ENCODE measurements at places on chromosomes 2 and 18. TPM values are rescaled to one million over a fixed set of nuclear protein-coding genes. Genes with fewer than 3 reads are reported as not detected.

The FIGN gene
- 0.57 TPM for total RNA-seq

The ATP6V1C2 gene
- 0.29 TPM for total RNA-seq

The CFAP65 gene
- 0.11 TPM for total RNA-seq

The HTR2B gene
- total RNA-seq = not detected

The GRB14 gene
- 2.9 TPM for total RNA-seq

The CCT4 gene
- total RNA-seq = 360 TPM

The LAMA3 gene
- 1.4 TPM for total RNA-seq

The ST6GAL2 gene
- total RNA-seq = 21.9 TPM

The DIPK1C gene
- not detected for total RNA-seq

The SCYGR1 gene
- not detected for total RNA-seq

The PRADC1 gene
- 30.8 TPM for total RNA-seq

The PFN4 gene
- 4.7 TPM for total RNA-seq

The LIPG gene
- total RNA-seq = 32.6 TPM

The ALPP gene
- 0.03 TPM for total RNA-seq

The SCYGR8 gene
- total RNA-seq = not detected

The FSHR gene
- not detected for total RNA-seq

The CHRNG gene
- not detected for total RNA-seq

The UGT1A10 gene
- 8.2 TPM for total RNA-seq

The TGOLN2 gene
- 55.3 TPM for total RNA-seq

The SLC40A1 gene
- 5.6 TPM for total RNA-seq

The TUBA3D gene
- not detected for total RNA-seq

The LOXL3 gene
- 62.0 TPM for total RNA-seq

The PSTPIP2 gene
- 4.7 TPM for total RNA-seq

The MPHOSPH10 gene
- 41.9 TPM for total RNA-seq

The DSG1 gene
- total RNA-seq = not detected

The RTKN gene
- 5.4 TPM for total RNA-seq

The SPATA3 gene
- total RNA-seq = not detected

The PLA2R1 gene
- total RNA-seq = 1.4 TPM

The GALNT13 gene
- not detected for total RNA-seq

The RGPD4 gene
- not detected for total RNA-seq

The CD8B2 gene
- total RNA-seq = not detected

The TUBA3E gene
- 1.0 TPM for total RNA-seq

The ZEB2 gene
- 15.1 TPM for total RNA-seq

The ANO7 gene
- total RNA-seq = 0.69 TPM

The NGEF gene
- total RNA-seq = 3.3 TPM

The GALR1 gene
- not detected for total RNA-seq

The CRACDL gene
- 1.3 TPM for total RNA-seq

The RAB12 gene
- total RNA-seq = 33.1 TPM

The SAP130 gene
- 6.9 TPM for total RNA-seq

The EML6 gene
- total RNA-seq = 2.1 TPM

The ALK gene
- 0.03 TPM for total RNA-seq

The TMEM200C gene
- total RNA-seq = 1.3 TPM

The HOXD12 gene
- not detected for total RNA-seq

The DLGAP1 gene
- 0.27 TPM for total RNA-seq

The C2orf80 gene
- not detected for total RNA-seq

The FLACC1 gene
- not detected for total RNA-seq

The CCDC74A gene
- total RNA-seq = 18.7 TPM

The SERPINB4 gene
- not detected for total RNA-seq

The BOD1L2 gene
- total RNA-seq = not detected

The IGFBP5 gene
- 2.9 TPM for total RNA-seq

The MSGN1 gene
- total RNA-seq = not detected

The LIMS4 gene
- 0.24 TPM for total RNA-seq

The LONRF2 gene
- 0.65 TPM for total RNA-seq

The MLPH gene
- total RNA-seq = 53.1 TPM

The RUFY4 gene
- not detected for total RNA-seq

The HOXD13 gene
- 20.7 TPM for total RNA-seq

Measured in Daoy (cell line).